ENCODE measurements at places on chromosomes 7 and 10. TPM values are rescaled to one million over a fixed set of nuclear protein-coding genes. Genes with fewer than 3 reads are reported as not detected.

GRCh38 chr10:37856881-37857286 lies 526 bp downstream of the ZNF248 start:
- peak; percentile 71 for DNase-seq

The TBX20 gene
- total RNA-seq = not detected

GRCh38 chr10:101683276-101683675 lies 11.7 kb downstream of the FBXW4 start:
- no peak for DNase-seq

- DNase-seq = peak; percentile 32
These were observed 132.5 kb upstream of the UNC5B start for GRCh38 chr10:71079761-71080380.

- no peak for DNase-seq
These were observed 150.4 kb downstream of the CXCL12 start for GRCh38 chr10:44234483-44234875.

DNA sequence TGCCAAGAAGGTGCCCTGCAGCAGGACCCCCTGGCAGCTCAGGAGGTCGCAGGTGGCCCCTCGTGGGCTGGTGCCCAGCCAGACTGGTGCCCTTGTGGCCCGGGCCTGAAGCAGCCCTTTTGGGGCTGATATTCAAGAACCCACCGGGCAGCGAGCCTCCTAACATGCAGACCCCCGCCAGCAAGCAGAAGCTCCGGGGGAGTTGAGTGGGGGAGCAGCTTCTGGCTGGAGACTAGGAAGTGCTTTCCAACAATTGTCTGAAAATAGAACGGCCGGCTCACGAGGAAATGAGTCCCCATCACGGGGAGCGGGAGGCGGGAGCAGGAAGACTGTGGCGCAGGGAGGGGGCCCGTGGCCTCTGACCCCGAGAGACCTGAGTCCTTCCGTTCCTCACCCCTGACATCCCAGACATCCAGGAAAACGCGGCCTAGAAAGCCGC lies 9.5 kb upstream of the INTS1 start:
- no peak for DNase-seq

DNA sequence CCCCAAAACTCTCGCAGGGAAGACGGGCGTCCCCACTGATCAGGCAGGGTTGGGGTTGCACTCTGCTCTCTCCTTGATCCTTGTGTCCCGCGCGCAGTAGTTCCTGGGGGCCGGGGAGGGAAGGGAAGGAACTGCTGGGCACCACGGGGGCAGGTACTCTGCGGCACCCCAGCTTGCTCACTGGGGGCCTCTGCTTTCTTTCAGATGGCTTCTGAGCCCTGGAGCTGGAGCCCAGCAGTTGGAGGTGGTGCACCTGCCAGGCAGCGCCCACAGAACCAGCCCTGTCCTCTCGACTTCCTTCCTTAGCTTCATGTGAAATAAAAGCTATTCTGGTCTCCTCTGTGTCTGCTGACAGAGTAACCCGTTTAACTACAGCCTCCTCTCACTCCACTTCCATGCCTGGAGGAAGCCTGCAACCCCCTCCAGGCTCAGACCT lies 12.2 kb downstream of the PLAC9 start:
- no peak for DNase-seq

The OR2A12 gene
- total RNA-seq = not detected

DNA sequence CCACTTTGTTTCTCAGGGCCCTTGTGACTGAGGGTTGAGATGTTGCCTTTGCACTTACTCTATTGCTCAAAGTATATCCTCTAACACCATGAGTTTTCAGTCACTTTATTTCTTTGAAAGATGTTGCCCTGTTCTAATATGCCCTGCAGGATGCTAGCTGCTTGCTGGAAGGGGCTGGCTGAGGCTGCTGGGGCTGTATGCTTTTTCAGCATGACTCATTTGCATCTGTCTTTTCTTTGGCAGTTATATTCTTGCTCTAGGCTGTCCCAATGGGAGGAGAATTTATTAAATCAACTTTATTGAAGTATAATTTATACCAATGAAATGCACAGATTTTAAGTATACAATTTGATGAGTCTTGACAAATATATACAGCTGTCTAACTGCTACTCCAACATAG lies 157.7 kb downstream of the PLPP4 start:
- no peak for DNase-seq

- DNase-seq = no peak
These were observed 425.8 kb upstream of the CELF2 start for GRCh38 chr10:10591715-10592341.

DNA sequence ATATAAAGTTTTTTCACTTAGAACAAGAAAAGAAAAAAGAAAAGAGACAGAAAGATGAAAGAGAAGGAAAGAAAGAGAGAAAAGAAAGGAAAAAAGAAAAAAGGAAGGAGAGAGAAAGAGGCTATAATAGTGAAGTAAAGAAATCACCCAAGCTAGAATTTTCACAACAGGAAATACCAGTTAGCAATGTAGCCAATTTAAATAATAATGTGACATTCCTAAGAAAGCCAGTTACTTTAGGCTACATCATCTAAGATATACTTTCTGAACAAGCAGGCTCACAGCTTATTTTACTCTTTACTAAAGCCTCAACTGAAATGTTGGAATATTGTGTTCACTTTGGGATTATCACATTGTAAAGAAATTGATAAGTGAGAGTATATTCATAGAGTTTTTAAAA lies 53.6 kb downstream of the GPR37 start:
- DNase-seq = no peak

- no peak for DNase-seq
These were observed 67.2 kb downstream of the FAM107B start for GRCh38 chr10:14707481-14707880.

DNA sequence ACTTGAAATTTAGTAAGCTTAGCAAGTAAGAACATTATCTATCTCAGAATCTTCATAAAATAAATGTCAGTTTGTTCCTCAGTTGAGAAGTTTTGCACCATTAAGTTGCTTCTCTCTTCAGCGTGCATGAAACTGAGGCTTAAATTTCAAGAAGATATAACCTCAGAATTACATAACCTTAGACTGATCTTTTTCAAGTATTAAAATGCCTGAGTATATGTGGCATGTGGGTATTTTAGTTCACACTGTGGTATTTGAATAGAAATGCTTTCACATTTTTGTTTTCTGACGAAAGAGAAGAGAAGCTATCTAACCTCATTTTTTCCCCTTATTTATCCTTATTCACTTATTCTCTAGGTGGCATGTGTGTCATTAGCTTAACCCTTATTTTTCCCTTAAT lies 104.1 kb downstream of the PHF14 start:
- no peak for DNase-seq

The AKR1D1 gene
- not detected for total RNA-seq

DNA sequence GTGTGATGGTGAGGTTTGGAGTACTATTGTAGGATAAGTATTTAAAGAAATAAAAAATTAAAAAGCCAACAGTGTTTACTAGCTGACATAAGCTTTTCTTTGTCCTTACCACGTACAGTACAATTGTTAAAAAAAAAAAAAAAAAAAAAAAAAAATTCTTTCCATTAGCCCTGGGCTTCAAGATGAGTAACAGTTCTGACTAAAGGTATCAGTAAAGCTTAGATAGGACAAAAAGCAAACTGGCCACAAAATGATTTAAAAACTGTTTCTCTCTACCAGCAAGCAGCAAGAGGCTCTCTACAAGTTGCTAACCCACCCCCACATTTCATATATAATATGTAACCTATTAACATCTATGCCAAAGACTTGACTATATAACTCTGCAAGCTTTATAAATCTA lies 17.5 kb downstream of the HYCC1 start:
- no peak for DNase-seq

The SEMA3A gene
- 59.6 TPM for total RNA-seq

All from sigmoid colon (tissue), 7 donors.